H1 (cell line): ENCODE measurements at places on chromosomes 12 and 14. TPM values are rescaled to one million over a fixed set of nuclear protein-coding genes. Genes with fewer than 3 reads are reported as not detected.

LRIG3 gene
- 9.1 and 9.3 TPM in 2 replicates for total RNA-seq

TEX52 gene
- not detected in 2 replicates for total RNA-seq

DNA sequence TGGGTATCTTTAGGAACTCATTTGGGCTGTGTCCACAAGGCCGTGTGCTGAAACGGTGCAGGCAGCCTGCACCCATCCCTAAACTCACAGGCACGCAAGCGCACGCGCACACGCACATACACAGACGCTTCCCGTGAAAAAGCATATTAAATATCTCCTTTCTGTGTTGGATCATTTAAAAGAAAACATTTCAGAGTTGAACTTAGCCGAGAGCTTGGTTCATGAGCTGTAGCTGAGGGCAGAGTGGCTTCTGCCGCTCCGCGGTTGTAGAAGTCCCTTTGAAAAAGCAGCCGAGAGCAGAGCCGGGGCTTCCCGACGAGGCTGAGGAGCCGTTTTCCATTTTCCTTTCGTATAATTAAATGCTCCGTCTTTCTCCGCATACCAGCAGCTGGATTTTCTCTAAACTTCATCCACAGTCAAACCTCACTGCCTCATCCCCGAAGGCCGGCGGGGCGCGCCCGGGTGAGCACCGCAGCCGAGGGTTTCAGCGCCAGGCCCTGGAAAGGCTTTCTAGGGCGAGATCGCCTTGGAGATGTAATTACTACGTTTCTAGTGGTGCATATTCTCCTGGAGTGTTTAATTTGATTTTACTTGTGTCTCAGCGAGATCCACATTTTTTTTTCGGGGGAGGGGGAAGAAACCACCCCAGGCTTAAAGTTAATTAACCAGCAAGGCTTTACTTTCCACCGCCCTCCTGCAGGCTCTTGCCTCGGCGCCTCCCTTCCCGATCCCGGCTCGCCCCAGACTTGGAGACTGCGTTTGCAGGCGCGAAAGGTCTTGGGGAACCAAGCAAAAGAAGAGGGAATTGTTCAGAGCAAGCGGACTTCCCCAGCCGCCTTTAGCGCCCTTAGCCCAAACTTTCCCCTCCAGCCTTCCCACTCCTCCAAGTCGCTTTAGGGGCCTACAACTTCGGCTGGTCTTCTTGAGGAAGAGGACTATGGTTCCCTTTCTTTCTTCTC lies 3.0 kb upstream of the HOXC13 start:
- peak; percentile 43 for DNase-seq

GRCh38 chr14:74988131-74988530 lies 14.6 kb upstream of the EIF2B2 start:
- no peak for DNase-seq

- DNase-seq, result no peak
These were observed 37.3 kb downstream of the TCHP start for GRCh38 chr12:109937371-109937770.

- DNase-seq, result no peak
These were observed 48.4 kb downstream of the SMIM41 start for GRCh38 chr12:52127683-52128450.

GRCh38 chr12:69897744-69898143 lies 72.7 kb downstream of the MYRFL start:
- no peak for DNase-seq

GRCh38 chr12:12958886-12959285 lies 6.9 kb upstream of the GPRC5D start:
- DNase-seq, result no peak

GRCh38 chr12:4974217-4974616 lies 64.5 kb downstream of the KCNA1 start:
- no peak for DNase-seq

DNA sequence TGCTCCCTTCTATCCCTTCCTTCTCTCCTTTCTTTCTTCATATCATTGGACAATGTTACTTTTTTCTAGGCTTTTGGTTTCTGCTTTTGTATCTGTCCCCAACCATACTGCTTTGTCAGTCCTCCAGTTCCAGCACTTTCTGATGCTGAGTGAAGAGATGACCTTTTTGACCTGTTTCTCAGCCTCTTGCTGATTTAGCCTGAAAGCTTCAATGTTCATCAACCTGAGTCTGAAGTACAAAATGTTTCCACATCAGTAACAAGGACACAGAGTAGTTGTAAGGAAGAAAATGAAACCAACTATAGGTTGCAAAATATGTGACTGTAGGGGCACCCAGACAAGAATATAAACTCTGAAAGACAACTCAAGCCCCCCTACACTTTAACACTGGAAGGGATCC lies 25.2 kb upstream of the AKAP6 start:
- DNase-seq, result no peak
